ENCODE measurements at places on chromosomes 2 and 18.
A peak's percentile ranks its signal among the peaks of the same experiment; 100 is the strongest.

GRCh38 chr18:79223431-79223830, 154.2 kb downstream of the ATP9B start:
- DNase-seq, result no peak

GRCh38 chr2:48009256-48009655, 103.0 kb upstream of the FBXO11 start:
- no peak for DNase-seq

DNA sequence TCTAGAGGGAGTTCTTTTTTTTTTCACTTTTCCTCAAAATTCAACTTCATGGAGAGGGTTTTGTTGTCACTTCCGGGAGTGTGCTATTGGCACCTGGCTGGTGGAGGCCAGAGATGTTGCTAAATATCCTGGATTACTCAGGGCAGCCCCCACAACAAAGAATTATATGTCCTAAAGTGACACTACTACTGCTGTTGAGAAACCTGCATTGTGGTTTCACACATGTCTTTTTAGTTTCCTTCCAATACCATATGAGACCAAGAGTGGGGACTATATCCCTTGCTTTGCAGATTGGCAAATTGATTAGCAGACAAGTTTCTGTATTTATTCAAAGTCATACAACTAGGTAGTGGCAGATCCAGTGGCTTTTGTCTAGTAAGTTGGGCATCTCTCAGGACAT, 826.8 kb downstream of the TRIB2 start:
- DNase-seq, result no peak

- DNase-seq, result no peak
Measured at GRCh38 chr2:105809097-105809473, 64.4 kb downstream of the NCK2 start.

DNA sequence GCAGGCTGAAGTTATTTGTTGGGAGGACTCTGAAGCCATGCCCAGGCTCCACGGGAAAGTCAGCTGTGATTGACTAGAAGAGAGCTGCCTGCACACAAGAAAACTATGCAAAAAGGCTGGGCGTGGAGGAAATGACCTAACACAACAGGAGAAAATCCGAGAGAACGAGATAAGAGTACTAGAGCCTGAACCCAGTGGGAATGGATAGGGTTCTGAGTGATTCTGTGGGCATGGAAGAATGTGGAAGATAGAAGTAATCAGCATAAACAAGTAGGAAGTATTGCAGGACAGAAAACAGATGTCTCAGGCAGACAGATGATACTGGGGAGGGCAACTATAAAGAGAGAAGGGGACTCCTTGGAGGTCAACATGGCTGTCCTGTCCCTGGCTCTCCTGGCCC, 12.1 kb upstream of the COPS8 start:
- DNase-seq, result no peak

- DNase-seq, result no peak
Measured at GRCh38 chr2:219595256-219595655, 2.4 kb upstream of the STK11IP start.

GRCh38 chr2:25338401-25338800, 3.3 kb downstream of the DNMT3A start:
- no peak for DNase-seq

DNA sequence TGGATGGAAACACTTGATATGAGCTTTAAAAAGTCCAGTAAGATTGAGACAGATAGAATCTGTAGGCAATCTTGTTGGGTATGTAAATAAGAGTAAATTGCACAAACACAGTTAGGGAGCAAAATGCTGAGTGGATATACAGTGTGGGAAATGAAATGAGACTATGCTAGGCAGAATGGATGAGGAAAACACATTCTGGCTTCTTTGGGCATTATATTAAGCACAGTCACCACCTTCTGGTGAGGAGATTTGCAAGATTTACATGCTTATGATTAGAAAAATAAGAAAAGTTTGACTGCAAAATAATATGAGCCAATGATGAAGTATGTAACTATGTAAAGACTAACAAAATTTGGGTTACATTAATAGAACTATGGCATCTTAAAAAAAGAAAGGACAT, 2165.0 kb upstream of the CELF4 start:
- no peak for DNase-seq

- DNase-seq, result no peak
Measured at GRCh38 chr2:203670939-203671338, 35.5 kb upstream of the CD28 start.

DNA sequence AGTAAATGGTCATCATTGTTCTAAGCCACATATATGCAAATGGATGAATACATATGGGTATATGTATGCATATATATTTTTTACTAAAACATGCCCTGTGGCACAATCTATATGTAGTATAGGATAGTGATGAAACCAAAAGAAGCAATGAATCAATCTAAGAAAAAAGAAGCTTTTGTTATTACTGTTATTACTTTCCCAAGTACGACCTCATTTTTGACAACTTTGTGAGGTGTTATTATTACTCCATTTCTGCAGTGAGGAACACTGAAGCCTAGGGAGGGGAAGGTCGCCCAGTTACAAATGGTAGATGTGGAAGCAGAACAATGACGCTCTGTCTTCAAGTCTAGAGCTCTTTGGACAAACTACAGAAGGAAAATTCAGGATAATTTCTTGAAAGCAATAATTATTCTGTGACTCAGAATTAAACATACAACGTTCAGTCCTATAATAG, 38.3 kb downstream of the STAT4 start:
- DNase-seq, result no peak

- DNase-seq, result no peak
Measured at GRCh38 chr2:84996909-84997308, 25.9 kb downstream of the KCMF1 start.

DNA sequence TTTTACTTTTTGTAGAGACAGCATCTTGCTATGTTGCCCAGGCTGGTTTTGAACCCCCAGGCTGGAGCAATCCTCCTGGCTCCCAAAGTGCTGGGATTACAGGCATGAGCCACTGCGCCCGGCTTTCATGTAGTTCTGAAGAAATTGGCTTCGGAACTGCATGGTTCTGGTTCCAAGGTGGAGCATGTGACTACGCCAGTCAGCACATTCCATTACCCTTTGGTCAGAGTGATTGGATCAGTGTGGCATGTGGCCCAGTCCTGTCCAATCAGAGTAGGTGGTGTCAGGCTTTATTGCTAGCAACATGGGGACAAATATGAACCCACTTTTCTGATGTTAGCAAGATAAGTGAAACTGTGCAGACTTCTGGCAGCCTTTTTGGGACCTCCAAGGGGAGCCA, 16.3 kb upstream of the ATOH8 start:
- no peak for DNase-seq

DNA sequence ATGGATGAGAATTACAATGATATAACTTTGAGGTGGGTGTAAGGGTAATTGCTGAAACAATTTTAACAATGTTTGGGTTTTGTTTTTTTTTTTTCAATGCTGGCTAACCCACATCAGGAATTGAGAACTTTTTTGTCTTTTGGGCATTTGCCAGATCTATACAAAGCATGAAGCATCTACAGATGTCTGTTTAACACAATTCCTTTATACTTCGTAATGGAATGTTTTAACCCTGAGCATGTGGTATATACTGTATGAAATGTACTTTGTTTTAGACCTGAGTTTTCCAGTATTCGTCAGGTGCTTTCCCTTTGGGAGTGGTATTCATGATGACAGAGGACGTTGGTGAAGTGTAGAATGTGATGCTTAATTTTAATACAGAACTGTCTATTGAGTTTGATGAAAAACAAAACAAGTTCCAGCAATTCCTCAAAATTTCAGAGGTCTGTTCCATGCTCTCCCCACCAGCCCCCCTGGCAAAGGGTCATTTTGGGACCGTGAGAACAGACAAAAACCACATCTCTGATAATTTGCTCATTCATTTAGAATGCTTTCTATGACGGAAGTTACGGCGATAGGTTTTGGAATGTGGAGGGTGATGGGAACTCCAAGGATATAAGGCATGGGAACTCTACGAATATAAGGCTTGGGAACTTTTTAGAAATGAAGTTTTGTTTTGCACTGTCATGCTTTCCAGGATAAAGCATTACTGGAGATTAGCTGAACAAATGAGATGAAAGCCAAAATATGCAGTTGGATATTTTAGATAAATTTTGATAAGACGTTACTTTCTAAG, 14.1 kb downstream of the LIMS1 start:
- DNase-seq, result no peak

- DNase-seq, result no peak
Measured at GRCh38 chr2:111896024-111896423, 2.4 kb upstream of the MERTK start.

GRCh38 chr2:15780912-15781574, 159.3 kb upstream of the MYCN start:
- DNase-seq, result no peak

DNA sequence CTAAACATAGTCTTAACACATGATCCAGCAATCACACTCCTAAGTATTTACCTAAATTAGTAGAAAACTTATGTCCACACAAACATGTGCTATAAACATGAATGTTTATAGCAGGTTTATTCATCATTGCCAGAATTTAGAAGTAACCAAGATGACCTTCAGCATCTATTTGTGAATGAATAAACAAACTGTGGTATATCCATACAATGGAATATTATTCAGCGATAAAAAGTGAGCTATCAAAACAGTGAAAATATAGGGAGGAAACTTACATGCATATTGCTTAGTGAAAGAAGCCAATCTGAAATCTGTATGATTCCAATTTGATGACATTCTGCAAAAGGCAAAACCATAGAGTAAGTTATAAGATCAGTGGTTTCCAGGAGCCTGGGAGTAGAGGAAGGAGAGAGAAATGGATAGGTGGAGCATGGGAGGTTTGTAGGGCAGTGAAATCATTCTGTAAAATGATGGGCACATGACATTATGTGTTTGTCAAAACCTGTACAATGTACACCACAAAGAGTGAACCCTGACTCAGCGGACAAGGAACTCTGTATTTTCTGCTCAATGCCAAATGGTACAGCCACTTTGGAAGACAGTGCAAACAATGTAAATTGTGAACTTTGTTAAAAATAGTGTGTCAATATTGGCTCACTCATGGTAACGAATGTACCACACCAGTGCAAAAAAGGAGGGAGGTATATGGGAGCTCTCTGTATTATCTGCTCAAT, 61.9 kb upstream of the IGFBP2 start:
- no peak for DNase-seq

- no peak for DNase-seq
Measured at GRCh38 chr2:229244975-229245374, 26.1 kb downstream of the PID1 start.

DNA sequence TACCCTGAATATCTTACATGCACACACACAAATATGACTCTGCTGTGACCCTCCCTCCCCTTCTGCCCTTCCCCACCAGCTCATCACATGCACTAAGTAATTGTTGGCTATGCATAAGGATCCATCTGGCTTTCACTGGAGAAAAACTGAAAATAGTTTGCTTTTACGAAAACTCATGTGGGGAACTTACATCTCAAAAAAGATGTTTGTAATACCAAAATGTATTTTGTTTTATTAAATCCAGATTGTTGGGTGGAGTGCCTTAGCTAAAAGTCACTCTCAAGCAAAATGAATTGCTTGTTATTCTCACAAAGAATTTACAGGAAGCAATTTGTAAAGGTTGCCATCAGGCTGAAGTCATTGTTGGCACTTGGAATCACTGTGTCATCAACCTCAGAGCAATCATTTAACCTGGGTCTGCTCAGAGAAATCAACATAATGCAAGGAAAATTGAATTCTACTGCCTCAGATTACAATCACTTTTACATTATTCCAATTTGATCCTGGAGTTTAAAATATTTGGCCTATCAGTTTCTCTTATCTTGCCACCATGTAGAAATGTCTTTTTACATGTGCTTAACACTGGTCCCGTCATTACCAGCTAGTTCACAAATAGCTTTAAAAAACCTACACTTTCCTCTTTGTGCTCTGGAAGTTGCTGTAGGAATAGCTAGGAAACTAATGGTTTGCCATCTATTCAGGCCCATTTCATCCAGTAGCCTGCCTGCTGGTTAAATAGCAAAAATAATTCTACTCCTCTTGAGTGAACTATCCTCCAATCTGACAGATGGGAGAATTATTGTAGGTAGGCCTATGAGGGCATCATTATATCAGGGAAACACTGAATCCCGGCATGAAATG, 90.3 kb upstream of the TMEM17 start:
- DNase-seq, result no peak

DNA sequence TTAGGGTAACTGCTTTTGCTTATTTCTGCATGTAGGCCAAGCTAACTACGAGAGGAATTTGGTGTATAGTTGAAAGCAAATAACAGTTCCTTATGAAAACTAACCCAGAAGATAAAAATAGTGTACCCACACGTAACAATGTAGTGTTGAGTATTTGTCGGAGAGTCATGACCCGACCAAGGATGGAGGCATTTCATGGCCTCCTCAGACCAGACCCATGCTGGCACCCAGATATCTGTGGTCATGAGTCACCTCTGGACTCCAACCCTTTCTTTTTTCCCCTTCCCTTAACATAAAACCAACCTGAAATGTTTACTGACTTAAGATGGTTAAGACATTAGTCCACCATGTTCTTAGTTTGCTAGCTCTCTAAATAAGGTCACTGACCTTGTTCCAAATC, 318.7 kb downstream of the NOL4 start:
- DNase-seq, result no peak

- DNase-seq, result no peak
Measured at GRCh38 chr2:215843579-215843978, 169.8 kb downstream of the MREG start.

DNA sequence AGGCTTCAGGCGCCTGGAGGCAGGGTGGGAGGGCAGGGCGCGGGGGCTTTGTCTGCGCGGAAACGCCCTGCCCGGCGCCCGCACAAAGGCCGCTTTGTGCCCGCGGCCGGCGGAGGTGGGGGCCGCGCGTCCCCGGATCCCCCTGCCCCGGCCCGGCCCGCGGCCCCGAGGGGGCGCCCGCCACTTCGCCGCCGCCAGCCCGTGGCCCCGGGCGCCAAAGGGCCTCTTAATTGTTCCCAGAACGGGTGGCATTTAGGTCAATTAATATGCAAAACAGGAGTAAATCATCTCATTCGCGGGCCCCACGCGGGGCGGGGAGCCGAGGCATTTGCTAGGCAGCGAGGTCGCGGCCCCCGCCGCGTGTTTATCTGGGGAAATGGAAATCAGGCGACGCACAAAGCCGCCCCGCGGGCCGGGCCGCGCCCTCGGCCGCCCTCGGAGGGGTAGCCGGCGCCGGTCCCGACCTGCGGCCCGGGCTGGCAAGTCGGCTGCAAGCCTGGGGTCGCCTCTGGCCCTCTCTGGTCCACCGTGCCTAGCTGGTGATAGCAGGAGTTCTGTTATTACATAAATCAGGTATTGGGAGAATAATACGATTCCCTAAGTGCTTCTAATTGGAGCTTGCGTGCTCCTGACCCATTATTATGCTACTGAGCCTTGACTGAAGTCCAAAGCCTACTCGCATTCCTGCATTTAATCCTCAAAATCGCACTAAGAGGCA, 148.2 kb upstream of the GLI2 start:
- no peak for DNase-seq

DNA sequence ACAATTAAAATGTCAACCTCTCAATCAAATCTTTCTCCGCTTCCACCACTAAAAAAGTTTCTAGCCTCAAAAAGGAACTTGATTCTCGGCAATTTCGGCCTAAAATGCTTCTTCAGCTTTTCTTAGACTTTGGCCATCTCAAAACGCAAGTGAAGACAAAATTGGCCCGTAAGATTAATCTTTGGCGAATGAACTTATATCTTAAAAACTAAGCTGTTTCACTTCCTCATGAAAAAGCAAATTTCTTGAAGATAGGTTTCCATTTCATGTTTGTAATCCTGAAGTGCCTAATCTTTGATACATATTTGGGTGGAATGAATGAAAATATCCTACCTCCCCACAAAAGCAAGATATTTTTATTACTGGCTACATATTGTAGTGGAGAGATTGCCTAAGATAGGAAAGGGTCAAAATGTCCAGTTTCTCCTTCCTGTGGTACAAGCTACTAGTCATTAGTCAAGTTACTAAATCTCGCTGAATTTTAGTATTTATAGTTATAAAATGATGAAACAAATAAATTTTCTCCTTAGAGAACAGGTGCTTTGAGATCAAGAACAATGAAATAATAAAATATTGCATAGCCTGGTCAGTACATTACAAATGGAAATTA, 85.4 kb upstream of the ZEB2 start:
- peak; percentile 54 for DNase-seq

Measured in OCI-LY7 (cell line).